ENCODE measurements at places on chromosomes 6 and 20.

GRCh38 chr20:6708010-6708409 is 59.5 kb upstream of the BMP2 start:
- DNase-seq = no peak

GRCh38 chr6:155694419-155694790 is 238.8 kb upstream of the NOX3 start:
- DNase-seq = no peak

- DNase-seq = no peak
These were observed 499.6 kb upstream of the JARID2 start for GRCh38 chr6:14746139-14746837.

GRCh38 chr6:21103626-21104224 is 489.8 kb upstream of the SOX4 start:
- no peak for DNase-seq

DNA sequence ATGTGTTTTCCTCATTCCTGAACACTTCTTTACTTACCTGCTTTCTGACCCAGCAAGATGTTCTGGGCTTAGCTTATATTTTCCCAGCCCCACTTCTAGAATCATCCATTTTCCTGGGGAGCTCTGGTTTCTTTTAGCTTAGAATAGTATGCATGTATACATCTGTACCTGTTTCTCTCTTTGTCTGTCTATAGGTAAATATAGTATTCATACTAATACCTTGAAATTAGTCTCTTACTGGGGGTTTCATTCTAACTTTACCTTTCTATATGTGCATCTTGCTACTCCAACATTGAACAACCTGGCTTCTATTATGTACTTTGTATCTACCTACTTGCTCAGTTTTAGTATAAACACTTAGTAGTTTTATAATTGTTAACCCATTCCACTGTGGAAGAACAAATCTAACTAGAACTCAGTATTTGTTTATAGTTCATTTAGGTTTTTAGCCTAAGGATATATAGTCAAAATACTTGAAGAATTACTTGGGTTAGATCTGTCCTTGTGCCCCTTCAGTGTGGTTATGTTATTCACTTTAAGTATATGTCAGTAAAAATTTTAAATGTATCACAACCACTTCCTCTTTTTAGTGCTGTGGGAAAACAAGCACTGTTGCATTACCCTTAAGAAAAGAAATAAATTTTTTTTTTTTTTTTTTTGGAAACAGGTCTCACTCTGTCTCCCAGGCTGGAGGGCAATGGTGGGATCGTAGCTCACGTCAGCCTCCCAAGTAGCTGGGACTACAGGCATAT is 54.0 kb downstream of the ASXL1 start:
- DNase-seq = no peak

DNA sequence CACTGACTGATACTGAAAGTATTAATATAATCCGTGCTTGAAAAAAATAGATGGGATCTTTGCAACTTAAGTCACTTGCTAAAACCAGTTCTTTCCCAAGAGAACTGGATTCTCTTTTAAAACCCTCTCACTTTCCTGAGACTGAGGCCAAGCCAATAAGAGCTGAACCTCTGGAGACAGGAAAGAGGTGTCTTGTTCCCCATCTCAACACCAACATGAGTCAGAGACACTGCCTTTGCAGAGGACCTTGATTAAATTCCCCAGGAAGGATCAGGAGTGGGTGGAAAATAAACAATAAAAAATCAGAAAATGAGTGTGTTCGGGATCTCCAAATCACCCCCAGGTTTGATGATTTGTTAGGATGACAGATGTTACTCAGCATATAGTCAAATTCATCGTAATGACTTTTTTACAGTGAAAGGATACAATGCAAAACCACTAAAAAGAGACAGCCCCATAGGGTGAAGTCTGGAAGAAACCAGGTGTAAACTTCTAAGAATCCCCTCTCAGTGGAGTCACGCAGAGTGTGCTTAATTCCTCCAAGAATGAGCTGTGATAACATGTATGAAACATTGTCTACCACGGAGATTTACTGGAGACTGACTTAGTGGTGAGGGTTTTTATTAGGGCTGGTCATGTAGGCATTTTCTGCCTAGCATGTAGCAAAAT is 122.8 kb upstream of the BEND3 start:
- no peak for DNase-seq

- DNase-seq = no peak
These were observed 210.6 kb upstream of the SOX4 start for GRCh38 chr6:21382821-21383449.

Measured in NCI-H187 (cell line).